ENCODE measurements at places on chromosomes 7 and 10.

- DNase-seq: no peak
Measured at GRCh38 chr7:108049962-108050361, 47.0 kb upstream of the LAMB1 start.

DNA sequence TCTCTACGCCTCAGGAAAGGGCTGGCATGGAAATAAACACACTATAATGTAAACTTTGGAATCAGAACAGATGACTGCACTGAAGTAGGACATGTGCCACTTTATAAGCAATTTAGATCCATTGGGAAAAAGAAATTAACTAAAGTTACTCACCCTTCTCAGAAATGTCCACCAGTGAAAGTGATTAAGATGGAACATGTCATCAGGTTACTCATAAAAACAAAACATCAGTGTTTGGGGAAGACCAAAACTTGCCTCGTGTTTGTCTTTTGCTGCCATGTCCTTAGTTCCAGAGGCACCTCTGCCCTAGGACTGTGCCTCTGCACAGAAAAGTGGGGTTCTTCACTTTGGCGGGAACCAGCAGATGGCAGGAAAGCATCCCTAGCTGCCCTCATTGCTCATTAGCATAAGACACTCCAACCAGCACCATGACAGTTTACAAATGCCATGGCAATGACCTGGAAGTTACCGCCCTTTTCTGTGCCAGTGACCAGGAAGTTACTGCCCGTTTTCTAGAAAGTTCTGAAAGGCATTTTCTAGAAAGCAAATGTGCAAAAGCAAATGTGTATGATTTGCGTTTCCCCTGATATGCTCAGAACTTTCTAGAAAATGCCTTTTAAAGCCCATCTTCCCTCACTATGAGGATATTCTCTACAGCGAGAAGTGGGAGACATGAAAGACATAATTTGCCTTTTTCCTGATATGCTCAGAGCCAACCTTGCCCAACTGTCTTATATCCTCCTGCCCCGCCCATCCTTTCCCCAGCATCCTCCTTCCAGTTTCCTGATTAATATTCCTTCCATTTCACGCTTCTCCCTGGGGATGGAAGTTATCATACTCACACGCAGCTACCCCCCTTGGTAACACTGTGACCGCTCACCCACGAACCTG lies 258.2 kb downstream of the USP6NL start:
- DNase-seq: no peak

GRCh38 chr7:27080844-27081436 lies 14.9 kb downstream of the HOXA1 start:
- DNase-seq: no peak

GRCh38 chr7:2487586-2488271 lies 11.5 kb upstream of the GRIFIN start:
- DNase-seq: no peak

- no peak for DNase-seq
Measured at GRCh38 chr7:31445686-31446355, 68.1 kb upstream of the ITPRID1 start.

DNA sequence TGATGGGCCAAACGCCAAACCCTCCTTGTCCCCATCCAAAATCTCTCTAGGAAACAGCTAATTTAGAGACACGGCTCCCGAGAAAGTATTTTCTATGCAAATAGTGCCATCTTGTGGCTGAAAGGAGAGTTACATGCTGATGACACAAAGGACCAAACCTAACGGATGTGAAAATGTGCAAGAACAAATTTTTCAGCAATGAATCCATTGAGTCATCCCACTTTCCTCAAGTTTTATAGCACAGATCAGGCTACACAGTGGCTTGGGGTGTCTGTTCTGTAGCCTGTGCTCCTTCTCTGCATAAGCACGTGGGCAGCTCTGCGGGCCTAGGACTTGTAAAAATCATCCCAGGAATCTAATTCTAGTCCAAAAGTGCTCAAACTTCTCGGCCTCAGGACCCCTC lies 154.8 kb upstream of the PRR15 start:
- peak; percentile 14 for DNase-seq

DNA sequence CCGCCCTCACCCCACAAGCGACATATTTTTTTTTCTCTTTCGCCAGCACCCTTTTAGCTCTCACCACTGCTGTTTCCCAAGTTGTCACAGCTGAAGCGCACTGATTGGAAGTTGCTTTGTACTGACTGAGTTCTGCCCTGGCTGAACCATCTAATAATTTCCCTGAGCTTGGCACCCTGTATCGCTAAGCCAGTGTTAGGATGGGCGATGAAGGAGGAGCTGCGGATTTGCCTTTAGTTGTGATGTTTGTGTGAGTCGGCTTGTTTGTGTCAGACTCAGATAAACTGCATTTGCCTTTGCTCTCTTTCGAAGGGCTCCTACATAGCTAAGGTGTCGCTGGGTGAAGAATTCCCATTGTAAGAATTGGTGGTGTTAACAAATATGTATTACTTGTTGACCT lies 1.3 kb upstream of the ATXN7L1 start:
- DNase-seq: no peak

GRCh38 chr7:17680026-17680425 lies 260.3 kb downstream of the SNX13 start:
- peak; percentile 38 for DNase-seq

DNA sequence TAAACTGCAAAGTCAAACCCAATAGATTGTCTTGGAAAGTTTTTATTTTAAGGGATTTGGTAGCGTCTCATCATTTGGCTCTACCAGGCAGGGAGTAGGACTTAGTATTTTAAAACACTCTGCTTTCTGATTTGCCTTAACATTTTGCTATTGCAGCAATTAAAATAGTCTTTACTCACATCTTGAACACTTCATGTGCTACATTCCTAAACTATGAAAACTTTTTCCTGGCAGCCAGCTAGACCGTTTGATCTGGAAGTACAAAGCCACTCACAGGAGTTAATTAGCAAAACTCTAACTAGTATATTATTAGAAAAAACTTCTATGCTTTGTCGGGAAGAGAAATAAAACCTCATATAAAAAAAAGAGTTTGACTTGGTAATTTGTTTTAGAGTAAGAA lies 111.4 kb downstream of the TFPI2 start:
- DNase-seq: no peak

DNA sequence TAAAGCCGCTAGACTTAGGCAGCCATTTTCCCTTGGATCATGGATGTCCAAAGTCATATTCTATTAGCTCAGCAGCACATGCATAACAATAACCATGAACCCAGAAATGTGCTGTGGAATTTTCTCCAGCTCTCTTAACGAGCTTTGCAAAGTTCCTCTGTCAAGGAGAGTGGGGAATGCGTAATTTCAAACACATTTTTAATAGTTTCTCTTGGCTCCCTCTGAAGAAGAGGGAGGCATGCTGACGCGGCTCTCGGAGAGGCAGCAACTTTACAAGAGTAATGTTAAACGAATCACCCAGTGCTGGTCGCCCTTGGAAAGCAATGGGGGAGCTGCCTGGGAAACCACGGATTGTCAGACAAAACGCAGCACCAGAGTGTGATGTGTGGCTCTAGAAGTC lies 114.8 kb downstream of the RAB18 start:
- DNase-seq: no peak

- no peak for DNase-seq
Measured at GRCh38 chr7:148334441-148334956, 256.1 kb upstream of the C7orf33 start.

DNA sequence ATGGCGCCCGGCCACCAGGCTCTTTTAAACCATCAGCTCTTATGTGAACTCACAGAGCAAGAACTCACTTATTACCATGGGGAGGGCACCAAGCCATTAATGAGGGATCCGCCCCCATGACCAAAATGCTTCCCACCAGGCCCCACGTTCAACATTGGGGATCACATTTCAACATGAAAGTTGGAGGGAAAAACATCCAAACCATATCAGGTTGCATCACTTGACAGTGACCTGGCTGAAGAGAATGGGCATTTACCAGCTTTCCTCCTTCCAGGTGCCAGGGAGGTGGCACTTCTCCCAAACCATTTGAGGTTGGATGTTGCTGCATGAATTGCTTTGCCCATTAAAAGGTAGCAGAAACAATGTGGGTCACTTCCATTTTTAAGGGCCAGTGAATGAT lies 115.6 kb upstream of the TNS3 start:
- DNase-seq: no peak

DNA sequence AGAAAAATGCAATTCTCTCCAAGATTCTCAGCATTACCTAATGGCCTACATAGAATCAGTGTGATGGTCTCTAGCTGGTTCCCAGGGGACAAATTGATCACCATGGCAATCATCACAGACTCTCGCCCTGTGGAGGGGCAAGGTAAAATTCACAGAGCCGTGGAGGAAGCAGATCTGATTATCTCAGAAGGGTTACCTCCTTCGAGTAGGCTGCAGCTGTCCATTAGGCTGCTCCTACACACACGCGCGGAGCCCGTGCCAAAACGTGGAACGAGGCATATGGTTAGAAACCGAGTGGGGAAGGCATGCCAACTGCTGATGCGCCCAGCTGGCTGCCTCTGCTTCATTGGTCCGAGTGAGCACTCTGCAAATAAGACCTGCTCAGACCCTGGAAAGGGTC lies 52.8 kb upstream of the PTER start:
- no peak for DNase-seq

- no peak for DNase-seq
Measured at GRCh38 chr10:96646301-96646700, 59.5 kb upstream of the TM9SF3 start.

DNA sequence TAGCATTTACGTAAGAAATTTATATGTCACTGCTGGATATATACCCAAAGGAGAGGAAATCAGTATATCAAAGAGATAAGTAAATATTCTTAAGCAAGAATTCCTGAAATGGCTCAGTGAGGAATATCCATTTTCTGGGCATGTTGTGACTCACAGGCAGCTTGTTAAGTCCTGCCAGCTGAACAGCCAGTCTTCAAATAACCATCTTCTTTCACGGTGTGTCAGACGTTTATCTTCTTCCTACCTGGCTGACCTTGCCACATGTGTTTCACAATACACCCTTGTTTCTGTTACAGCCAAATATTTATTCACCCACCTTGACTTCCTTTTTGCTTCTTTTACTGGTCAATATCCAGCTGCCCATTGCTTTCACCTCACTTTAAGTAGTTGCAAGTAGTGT lies 648.1 kb downstream of the ANKRD7 start:
- DNase-seq: no peak

DNA sequence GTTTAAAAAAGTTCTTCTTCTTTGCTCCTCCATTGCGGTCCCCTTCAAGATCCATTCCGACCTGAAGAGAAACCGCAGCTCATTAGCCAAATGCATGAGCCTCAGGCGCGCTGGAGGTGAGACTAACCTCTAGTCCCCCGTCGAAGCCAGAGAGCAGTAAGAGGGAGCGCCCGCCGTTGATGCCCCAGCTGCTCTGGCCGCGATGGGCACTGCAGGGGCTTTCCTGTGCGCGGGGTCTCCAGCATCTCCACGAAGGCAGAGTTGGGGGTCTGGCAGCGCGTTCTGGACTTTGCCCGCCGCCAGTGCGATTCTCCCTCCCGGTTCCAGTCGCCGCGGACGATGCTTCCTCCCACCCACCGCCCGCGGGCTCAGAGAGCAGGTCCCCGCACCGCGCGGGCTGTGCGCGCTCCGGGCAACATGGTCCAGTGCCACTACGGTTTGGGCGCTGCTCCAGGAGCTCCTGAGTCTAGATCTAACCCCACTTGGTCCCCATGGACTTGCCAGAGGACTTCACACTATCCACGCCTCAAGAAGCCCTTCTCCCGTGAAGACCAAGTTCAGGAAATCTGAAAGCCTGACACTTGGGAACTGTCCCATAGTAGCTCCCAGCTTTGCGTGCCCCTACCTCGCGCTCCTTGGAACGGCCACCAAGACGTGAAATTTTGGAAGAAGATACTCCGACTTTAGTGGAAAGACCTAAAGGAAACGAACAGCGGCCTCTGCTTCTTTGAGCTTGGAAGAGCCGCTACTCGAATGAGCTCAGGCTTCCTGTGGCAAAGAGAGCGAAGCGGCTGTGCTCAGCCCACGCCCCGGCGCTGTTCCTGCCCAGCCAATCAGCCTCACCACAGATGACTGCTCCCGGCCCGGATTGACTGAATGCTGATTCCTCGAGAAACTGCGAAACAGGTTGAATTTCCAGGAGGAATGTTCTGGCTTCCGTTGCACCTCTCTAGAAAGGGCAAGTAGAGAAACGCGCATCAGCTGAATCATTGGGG lies at the start of gene ABCB1:
TSS of gene ABCB1 (minus strand) at position 755 of the 995 bp plus-strand sequence. CDS start at position 55, 700 bp downstream.
- peak; percentile 18 for DNase-seq

DNA sequence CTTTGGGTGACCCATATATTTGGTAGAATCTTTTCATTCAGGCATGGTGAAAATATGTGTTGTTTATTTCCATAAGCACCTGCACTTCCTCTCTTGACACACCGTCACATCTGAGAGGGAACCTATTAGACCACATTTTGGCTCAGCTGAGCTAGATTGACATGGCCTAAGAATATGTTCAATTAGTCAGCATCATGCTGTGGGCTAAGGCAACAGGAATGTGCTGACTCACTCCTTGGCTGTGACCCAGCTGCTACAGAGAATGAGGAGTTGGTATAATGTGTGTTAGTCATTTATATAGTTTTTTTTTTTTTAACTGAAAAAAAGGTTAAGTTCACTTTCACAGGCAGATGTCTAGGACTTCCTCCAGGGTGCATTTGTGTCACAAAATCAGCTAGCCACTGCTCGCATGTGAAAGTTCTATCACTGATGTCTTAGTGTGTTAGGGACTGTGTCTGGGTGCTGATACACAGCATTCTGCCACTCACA lies 180.6 kb downstream of the SEMA3E start:
- peak; percentile 7 for DNase-seq

DNA sequence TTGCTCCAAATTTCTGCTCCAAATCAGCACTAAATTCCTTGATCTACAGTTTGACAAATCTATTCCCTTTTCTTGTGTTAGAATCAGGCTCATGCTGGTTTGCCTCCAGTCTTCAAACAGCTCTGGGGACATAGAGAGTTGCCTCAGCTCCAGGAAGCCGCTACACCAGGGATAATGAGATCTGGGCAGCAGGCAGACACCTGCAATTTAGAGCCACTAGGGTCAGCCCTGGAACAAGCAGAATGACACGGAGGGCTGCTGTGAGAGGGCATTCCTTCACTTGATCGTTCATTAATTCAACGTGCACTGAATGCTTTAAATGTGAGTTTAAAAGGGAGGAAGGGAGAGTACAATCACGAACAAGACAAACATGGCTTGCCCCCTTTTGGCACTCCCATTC lies 3.7 kb upstream of the ELMO1 start:
- DNase-seq: no peak

DNA sequence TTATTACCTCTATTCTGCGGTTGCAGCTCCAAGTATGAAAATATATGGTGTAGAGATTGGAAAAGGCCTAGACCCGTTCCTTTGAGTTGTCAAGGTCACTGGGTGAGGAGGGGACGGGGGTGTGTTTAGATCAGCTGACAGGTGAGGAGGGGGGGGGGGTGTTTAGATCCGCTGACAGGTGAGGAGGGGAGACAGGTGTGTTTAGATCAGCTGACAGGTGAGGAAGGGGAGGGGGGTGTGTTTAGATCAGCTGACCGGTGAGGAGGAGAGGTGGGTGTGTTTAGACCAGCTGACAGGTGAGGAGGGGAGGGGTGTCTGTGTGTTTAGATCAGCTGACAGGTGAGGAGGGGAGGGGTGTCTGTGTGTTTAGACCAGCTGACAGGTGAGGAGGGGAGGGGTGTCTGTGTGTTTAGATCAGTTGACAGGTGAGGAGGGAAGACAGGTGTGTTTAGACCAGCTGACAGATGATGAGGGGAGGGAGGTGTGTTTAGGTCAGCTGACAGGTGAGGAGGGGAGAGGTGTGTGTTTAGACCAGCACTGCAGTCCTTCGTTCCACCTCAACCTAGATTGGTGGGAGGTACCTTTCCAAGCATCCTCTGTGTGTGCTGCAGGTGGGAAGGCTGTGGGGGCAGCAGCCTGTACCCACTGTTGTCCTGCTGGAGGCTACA lies 655.0 kb upstream of the ADARB2 start:
- no peak for DNase-seq

GRCh38 chr7:23685731-23686130 lies 5.7 kb downstream of the FAM221A start:
- DNase-seq: no peak

GRCh38 chr7:132858251-132858650 lies 223.6 kb downstream of the CHCHD3 start:
- no peak for DNase-seq

Measured in hypothalamus (tissue), 51 donors.